Ovary (tissue), 10 donors: ENCODE measurements at places on chromosomes 3 and 15.

DNA sequence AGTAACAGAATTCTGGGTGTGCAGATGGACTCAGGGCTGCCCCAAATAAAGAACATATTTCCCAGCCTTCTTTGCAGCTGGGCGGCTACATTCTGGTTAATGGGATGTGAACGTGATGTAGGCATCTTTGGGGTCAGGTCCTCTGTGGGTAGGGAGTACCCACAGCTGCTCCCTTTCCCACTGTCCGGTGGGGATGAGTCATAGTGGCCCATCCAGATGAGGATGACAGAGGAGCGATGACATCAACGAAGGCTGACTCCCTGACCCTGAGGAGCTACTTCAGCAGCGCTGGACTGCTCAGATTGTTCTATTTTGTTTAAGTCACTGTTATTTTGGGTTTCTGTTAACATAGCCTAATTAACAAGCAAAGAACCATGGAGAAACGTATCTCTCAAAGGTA is 38.0 kb downstream of the SRPRB start:
- no peak for DNase-seq

DNA sequence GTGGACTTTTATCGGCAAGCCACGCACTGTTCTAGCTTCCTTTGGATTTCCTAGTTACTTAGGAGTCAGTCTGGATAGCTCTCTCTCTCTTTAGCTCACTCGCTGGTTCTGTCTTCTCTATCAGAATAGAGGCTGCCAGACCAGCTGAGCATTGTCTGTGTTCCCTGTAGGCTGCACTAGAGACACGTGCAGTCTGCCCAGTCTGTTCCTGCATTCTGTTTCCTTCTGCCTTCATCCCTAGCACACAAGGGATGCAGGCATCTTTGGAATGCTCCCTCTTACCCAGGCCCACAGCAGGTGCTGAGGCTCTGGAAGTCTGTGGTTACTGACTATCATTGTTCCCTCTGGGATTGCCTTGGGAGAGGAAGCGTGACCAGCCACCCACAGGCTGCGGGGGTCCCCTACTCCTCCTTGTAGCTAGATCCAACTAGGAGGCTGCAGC is 322.8 kb downstream of the ZNF621 start:
- DNase-seq: no peak

- peak; percentile 46 for DNase-seq
Observed at GRCh38 chr15:23869396-23869795, 182.3 kb upstream of the NDN start.

DNA sequence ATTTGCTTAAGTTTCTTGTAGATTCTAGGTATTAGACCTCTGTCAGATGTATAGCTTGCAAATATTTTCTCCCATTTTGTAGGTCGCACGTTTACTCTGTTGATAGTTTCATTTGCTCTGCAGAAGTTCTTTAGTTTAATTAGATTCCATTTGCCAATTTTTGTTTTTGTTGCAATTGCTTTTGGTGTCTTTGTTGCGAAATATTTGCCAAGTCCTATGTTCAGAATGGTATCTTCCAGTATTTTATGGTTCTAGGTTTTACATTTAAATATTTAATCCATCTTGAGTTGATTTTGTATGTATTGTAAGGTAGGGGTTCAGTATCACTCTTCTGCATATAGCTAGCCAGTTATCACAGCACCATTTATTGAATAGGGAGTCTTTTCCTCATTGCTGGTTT is 64.9 kb downstream of the CHCHD6 start:
- no peak for DNase-seq

GRCh38 chr3:108131475-108132134 is 40.8 kb upstream of the CD47 start:
- DNase-seq: no peak

DNA sequence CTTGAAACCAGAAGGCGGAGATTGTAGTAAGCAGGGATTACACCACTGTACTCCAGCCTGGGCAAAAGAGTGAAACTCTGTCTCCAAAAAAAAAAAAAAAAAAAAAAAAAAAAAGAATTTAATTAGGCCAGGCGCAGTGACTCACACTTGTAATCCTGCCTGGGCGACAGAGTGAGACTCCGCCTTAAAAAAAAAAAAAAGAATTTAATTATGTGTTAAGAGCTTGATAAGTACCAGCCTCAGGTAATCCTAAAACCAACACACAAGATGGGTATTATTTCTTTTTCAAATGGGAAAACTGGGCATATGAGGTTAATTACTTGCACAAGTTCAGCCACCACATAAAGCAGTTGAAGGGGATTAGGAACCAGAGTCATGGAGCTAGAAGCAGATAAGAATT is 49.0 kb downstream of the PBRM1 start:
- DNase-seq: no peak

DNA sequence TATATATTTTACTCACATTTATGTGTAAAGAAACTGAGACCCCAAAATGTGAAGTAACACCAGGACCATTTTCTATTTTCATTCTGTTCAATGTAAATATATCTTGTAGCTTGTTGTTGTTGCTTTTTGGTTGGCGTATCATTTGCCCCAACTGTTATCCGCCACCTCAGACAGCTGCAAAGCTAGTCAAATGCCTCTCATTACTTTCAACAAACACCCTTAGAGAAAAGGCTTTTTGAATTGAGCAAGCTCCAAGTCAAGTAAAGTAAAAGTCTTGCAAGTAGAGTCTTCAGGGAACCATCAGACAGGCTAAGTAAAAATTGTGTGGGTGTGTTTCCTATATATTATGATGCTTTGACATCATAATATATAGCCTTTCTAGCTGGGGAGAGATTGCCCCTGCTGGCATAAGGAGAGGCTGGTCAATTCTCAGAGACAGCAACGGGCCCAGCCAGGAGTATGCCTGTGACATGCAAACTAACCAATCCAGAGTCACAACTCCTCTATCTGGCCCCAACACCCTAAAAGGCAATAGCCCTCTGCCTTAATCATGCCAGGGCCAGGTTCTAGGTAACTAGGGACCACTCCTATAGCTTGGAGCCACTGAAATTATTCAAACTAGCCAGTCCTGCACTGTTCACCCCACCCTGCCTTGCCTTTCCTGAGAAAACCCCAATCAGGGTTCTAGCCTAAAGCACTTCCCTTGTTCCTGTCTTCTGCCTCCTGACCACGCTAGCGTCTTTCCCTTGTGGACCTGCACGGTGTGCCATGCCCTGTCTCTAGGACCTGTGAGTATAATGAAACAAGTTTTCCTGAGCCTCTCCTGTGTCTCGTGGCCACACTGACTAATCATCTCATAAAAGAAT is 75.6 kb downstream of the RAD18 start:
- DNase-seq: no peak

GRCh38 chr3:6438031-6438430 is 422.9 kb upstream of the GRM7 start:
- DNase-seq: no peak

- no peak for DNase-seq
Observed at GRCh38 chr3:70182166-70182565, 130.3 kb downstream of the MDFIC2 start.
